ENCODE measurements at places on chromosomes 13 and 19. TPM values are rescaled to one million over a fixed set of nuclear protein-coding genes. Genes with fewer than 3 reads are reported as not detected.

DNA sequence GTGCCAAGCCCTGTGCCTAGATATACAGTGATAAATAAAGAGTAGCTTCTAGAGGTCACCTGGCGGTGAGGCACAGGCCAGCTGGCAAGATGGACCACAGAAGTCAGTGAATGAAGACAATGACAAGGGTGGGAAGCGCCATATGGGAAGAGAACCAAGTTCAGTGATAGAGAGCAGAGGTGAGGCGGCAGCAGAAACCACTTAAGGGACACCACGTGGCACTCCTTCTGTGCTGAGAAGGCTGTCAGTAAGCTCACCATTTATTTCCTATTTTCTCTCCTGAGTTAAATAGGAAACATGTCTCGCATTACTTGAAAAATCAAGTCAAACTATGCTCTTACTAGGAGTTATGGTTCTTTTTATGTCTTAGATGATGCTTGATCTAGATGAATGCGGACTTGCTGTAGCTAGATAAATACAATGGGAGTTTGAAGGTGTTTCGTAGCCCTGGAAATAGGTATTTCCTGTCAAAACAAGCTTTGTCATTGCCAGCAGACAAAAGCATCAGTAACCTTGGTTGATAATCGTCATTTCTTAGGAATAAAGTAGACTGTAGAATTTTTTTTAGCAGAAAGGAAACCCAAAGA is 17.8 kb downstream of the ALOX5AP start:
- DNase-seq: no peak
- H3K4me1 ChIP-seq: peaks cover 19% of the 10 kb centered on the region
- no peaks in the 10 kb centered on the region for H3K36me3 ChIP-seq
- no peaks in the 10 kb centered on the region for H3K27me3 ChIP-seq

GRCh38 chr13:110463871-110464510 is 97.5 kb downstream of the RAB20 start:
- no peak overlapping the region for H3K4me3 ChIP-seq
- peaks cover 17% of the 10 kb centered on the region for H3K4me1 ChIP-seq
- no peak for DNase-seq
- no peaks in the 10 kb centered on the region for H3K27me3 ChIP-seq
- H3K36me3 ChIP-seq: peaks cover 7% of the 10 kb centered on the region

DNA sequence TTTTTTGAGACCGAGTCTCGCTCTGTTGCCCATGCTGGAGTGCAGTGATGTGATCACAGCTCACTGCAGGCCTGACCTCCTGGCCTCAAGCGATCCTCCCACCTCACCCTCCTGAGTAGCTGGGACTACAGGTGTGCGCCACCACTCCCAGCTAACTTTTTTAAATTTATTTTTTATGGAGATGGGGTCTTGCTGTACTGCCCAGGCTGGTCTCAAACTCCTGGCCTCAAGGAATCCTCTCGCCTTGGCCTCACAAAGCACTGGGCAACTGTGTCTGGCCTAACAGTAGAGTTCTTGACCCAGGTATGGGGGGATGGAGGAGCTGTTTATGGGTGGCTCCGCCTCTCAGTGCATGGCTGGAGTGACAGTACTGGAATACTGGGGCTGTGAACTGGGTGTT is 59.6 kb downstream of the SMARCA4 start:
- H3K27ac ChIP-seq: no peak overlapping the region
- no peaks in the 10 kb centered on the region for H3K4me1 ChIP-seq
- H3K4me3 ChIP-seq: no peak overlapping the region
- DNase-seq: no peak
- no peaks in the 10 kb centered on the region for H3K27me3 ChIP-seq
- H3K36me3 ChIP-seq: peaks cover under 1% of the 10 kb centered on the region

DNA sequence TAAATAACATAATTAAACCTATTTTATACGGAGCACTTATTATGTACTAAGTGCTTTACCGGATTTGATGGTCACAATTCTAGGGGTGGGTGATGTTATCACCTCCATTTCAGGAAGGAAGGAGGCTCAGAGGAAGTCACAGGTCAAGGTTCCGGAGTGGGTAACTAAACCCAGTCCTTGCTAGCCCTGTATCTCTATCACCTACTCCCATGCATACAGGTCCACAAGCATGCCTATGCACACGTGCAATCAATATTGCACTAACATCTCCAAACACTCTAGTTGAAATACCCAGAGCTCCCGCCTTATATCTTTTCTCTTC is 17.8 kb upstream of the FOSB start:
- DNase-seq: no peak
- H3K4me1 ChIP-seq: peaks cover 37% of the 10 kb centered on the region
- peak overlapping the region; percentile 99 for H3K27ac ChIP-seq
- peak overlapping the region; percentile 92 for H3K4me3 ChIP-seq
- H3K36me3 ChIP-seq: no peaks in the 10 kb centered on the region

GRCh38 chr19:15010501-15011300 is 31.0 kb upstream of the SLC1A6 start:
- no peak overlapping the region for H3K27ac ChIP-seq

GRCh38 chr13:74032325-74032724 is 101.9 kb downstream of the KLF12 start:
- no peak for DNase-seq
- peaks cover 3% of the 10 kb centered on the region for H3K36me3 ChIP-seq
- H3K27ac ChIP-seq: no peak overlapping the region
- H3K4me3 ChIP-seq: no peak overlapping the region
- no peaks in the 10 kb centered on the region for H3K27me3 ChIP-seq

DNA sequence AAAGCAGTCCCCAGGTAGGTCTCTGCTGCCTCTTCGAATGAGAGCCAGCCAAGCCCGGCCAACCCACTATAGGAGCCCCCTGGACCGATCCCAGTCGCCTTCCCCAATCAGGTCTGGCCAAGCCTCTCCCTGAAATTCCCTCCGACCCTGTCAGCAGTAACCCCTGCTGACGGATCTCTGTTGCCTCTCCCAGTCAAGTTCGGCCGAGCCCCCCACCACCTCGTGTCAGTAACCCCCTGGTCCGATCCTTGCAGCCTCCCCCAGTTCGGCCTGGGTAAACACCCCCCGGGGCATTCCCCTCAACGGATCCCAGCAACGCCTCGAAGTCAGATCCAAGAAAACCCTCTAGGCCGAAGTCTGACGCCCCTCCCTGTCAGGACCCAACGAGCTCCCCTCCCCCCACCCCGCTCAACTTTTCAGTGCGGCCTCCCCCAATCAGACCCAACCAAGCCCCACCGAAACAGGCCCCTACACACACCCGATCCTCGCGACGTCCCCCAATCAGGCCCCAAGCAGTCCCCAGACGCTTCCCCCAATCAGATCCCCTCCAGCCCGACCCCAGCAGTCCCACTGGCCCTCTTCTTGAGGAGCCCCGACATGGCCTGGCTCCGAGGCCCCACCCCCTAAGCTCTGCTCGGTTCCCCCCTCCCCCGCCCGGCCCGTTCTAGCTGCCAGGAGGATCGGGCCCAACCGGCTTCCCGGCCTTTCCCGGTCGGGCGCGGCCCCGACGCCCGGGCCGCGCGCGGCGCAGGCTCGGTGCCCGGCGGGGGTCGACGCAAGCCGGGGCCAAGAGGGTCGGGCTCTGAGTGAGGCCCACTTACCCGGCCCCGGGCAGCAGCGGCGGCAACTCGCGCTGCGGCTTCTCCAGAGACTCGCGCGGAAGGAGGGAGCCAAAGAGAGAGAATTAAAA is 1.8 kb downstream of the TNPO2 start:
- peaks cover 40% of the 10 kb centered on the region for H3K4me1 ChIP-seq
- DNase-seq: peak; percentile 49
- peak overlapping the region; percentile 100 for H3K27ac ChIP-seq
- peak overlapping the region; percentile 100 for H3K4me3 ChIP-seq
- H3K36me3 ChIP-seq: peaks cover 11% of the 10 kb centered on the region

DNA sequence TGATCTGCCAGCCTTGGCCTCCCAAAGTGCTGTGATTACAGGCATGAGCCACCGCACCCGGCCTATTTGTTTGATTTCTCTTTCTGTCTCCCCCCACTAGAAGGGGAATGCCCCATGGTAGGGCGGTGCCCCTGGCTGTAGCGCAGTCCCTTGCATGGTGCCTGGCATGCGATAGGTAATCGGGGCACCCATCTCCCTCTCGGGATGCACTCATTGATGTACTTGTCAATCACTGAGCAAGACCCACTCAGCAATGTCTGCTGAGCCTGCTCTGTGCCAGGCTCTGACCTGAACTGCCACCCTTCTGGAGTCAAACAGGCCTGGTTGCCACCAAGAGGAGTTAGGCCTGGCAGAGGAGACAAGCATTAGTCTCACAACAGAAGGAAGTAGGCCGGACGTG is 19.8 kb downstream of the DNM2 start:
- peak overlapping the region; percentile 71 for H3K27ac ChIP-seq
- H3K27me3 ChIP-seq: no peaks in the 10 kb centered on the region
- no peak for DNase-seq

DNA sequence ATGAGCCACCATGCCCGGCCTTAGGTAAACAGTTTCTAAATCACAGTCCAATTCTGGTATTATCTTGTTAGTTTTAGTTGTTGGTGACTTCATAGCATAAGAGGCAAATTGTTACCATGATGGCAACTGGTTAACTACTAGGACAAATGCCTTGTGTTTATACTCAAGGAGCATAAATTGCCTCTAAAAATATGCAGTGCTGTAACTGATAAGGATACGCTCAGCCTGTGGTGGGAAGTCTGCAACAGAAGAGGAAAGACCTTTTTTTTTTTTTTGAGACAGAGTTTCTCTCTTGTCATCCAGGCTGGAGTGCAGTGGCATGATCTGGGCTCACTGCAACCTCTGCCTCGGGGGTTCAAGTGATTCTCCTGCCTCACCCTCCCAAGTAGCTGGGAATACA is 311.9 kb upstream of the ARGLU1 start:
- peaks cover 37% of the 10 kb centered on the region for H3K4me1 ChIP-seq
- H3K4me3 ChIP-seq: no peak overlapping the region
- DNase-seq: no peak

- peaks cover 13% of the 10 kb centered on the region for H3K36me3 ChIP-seq
- no peak for DNase-seq
- no peaks in the 10 kb centered on the region for H3K27me3 ChIP-seq
- H3K27ac ChIP-seq: no peak overlapping the region
These were observed 48.0 kb downstream of the LNX2 start for GRCh38 chr13:27572234-27572901.

DNA sequence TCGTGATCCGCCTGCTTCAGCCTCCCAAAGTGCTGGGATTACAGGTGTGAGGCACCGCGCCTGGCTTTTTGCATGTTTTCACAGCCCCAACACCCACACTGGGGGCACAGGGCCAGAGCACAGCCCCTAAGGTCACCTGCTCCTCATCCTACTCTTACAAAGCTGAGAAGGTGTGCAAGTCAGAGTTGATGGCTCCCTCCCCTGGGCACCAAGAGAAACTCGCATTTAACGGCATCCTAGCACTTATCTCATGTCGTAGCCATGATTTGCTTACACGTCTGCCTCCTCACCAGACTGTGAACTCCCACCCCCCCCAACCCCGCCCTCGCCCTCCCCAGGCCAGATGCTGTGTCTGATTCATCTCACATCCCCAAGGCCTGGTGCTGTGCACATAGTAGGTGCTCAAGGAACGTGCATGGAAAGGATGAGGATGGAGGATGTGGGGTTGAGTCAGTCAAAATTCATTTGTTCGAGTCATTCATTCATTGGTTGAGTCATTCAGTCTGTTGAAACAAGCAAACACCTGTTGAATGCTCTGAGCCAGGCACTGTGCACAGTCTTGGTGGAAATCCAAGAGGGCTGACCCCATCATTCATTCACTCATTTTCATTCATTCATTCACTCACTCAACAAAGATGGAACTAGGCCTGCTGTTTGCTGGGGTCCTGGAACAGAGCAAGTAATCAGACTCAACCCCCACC is 11.3 kb downstream of the SHANK1 start:
- H3K4me3 ChIP-seq: no peak overlapping the region
- DNase-seq: no peak
- no peak overlapping the region for H3K27ac ChIP-seq
- H3K36me3 ChIP-seq: no peaks in the 10 kb centered on the region
- H3K27me3 ChIP-seq: peaks cover 35% of the 10 kb centered on the region

- H3K27me3 ChIP-seq: no peaks in the 10 kb centered on the region
- H3K4me3 ChIP-seq: no peak overlapping the region
- no peaks in the 10 kb centered on the region for H3K4me1 ChIP-seq
- no peak overlapping the region for H3K27ac ChIP-seq
These were observed 147.1 kb downstream of the NUFIP1 start for GRCh38 chr13:44842158-44842557.

GRCh38 chr13:44068737-44069136 is 189.0 kb downstream of the LACC1 start:
- H3K27me3 ChIP-seq: no peaks in the 10 kb centered on the region
- peaks cover 4% of the 10 kb centered on the region for H3K36me3 ChIP-seq
- peaks cover 13% of the 10 kb centered on the region for H3K4me1 ChIP-seq
- DNase-seq: no peak
- no peak overlapping the region for H3K27ac ChIP-seq

DNA sequence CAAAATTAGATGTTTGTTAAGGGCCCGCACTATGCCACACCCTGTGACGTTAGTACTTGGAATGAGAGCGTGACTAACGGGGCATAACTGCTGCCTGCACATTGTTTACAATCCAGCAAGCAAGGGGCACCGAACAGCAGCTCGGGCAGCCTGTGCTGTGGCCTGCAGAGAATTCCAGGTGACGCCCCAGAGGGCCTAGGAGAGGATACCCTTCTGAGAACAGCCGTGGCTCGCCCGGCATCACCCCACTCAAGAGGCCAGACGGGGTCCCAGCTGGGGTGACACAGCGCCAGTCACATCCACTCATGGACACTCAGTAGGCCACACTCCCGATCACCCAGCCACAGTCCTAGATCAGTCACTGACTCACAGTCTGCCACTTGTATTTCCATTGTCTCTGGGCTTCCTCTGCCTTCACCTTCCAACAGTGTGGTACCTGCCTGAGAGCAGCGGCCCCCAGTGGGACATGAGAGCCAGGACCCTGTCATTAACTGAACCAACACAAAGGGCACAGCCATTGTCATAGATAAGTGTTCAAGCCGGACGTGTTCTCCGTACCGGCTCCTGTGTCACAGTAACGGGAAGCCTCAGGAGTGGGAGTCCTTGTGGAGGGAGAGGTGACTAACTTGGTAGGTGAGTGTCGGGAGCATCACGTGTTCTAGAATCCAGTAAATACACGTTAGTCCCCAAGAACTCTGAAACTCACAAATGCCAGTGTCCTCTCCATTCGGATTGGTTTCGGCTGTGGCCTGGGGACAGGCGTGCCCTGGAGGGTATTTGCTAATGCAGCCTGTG is 7.5 kb downstream of the ZNF331 start:
- H3K27ac ChIP-seq: no peak overlapping the region
- H3K27me3 ChIP-seq: no peaks in the 10 kb centered on the region
- peaks cover 4% of the 10 kb centered on the region for H3K4me1 ChIP-seq
- no peak overlapping the region for H3K4me3 ChIP-seq
- no peaks in the 10 kb centered on the region for H3K36me3 ChIP-seq

GRCh38 chr19:47699360-47699917 is 13.8 kb upstream of the EHD2 start:
- H3K27ac ChIP-seq: no peak overlapping the region
- no peak overlapping the region for H3K4me3 ChIP-seq
- DNase-seq: peak; percentile 67
- no peaks in the 10 kb centered on the region for H3K27me3 ChIP-seq

GRCh38 chr19:33005440-33005839 is 33.4 kb downstream of the FAAP24 start:
- DNase-seq: no peak
- no peak overlapping the region for H3K27ac ChIP-seq
- no peak overlapping the region for H3K4me3 ChIP-seq
- no peaks in the 10 kb centered on the region for H3K36me3 ChIP-seq
- H3K4me1 ChIP-seq: no peaks in the 10 kb centered on the region

Gene CFAP97D2
- total RNA-seq: not detected

Gene NOVA2
- total RNA-seq: 25.6 TPM

Gene FFAR1
- not detected for total RNA-seq

Gene TMEM205
- 36.1 TPM for total RNA-seq

Gene MBD3L5
- total RNA-seq: not detected

Gene RAB20
- total RNA-seq: 0.59 TPM

Gene C13orf42
- total RNA-seq: not detected

Gene BRCA2
- total RNA-seq: 26.4 TPM

Gene SERTAD3
- total RNA-seq: 25.8 TPM
